ENCODE measurements at places on chromosomes 12 and 14. TPM values are rescaled to one million over a fixed set of nuclear protein-coding genes. Genes with fewer than 3 reads are reported as not detected.

The PGF gene
- total RNA-seq, result 8.6 TPM

The FZD10 gene
- 2.4 TPM for total RNA-seq

The PMEL gene
- 3.6 TPM for total RNA-seq

The IL31 gene
- total RNA-seq, result not detected

The A2M gene
- 4.3 TPM for total RNA-seq

The LIN7A gene
- total RNA-seq, result 9.0 TPM

The MAP1LC3B2 gene
- 7.1 TPM for total RNA-seq

The ULK1 gene
- total RNA-seq, result 104 TPM

The LMNTD1 gene
- total RNA-seq, result not detected

The TEX22 gene
- total RNA-seq, result 4.5 TPM

The ACTR10 gene
- total RNA-seq, result 62.2 TPM

The MFAP5 gene
- 1.8 TPM for total RNA-seq

The PRB2 gene
- total RNA-seq, result not detected

DNA sequence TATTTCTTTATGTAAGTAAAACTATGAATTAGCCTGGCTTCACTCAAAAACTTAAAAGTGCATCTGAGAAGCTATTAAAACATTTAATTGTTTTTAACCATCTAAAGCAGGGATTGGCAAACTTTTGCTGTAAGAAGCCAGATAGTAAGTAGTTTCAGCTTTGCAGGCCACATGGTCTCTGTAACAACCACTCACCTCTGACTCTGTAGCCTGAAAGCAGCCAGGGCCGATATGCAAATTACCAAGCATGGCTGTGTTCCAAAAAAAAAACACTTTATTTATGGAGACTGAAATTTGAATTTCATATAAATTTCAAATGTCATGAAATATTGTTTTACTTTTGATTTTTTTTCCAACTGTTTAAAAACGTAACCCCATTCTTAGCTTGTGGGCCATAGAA lies 95.3 kb downstream of the CIT start:
- H3K36me3 ChIP-seq, result peaks cover 23% of the 10 kb centered on the region
- no peak for DNase-seq
- no peak overlapping the region for H3K27ac ChIP-seq
- no peaks in the 10 kb centered on the region for H3K27me3 ChIP-seq

DNA sequence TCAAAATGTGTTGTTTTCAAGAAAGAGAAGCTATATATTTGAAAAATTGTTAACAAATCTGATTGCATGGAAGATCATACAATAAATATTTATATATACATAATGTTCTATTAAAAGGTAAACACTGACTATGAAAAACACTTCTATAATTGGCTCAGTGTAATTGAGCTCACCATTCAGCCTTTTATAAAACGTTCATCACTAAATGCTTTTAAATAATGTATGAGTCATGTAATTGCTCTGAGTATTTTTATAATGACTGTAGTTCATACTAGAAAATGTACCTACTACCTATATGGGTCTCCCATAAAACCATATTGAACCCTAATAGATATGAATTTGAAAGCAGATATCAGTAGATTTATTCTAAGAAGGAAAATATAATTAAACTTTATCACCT lies 240.4 kb upstream of the MGAT4C start:
- no peaks in the 10 kb centered on the region for H3K27me3 ChIP-seq
- no peak for DNase-seq
- no peaks in the 10 kb centered on the region for H3K4me1 ChIP-seq
- no peak overlapping the region for H3K4me3 ChIP-seq
- H3K27ac ChIP-seq, result no peak overlapping the region
- H3K36me3 ChIP-seq, result no peaks in the 10 kb centered on the region

- no peak overlapping the region for H3K27ac ChIP-seq
- no peak for DNase-seq
- no peaks in the 10 kb centered on the region for H3K4me1 ChIP-seq
- no peaks in the 10 kb centered on the region for H3K36me3 ChIP-seq
- H3K27me3 ChIP-seq, result peaks cover 16% of the 10 kb centered on the region
Observed at GRCh38 chr14:38409071-38409705, 153.3 kb upstream of the CLEC14A start.

- no peaks in the 10 kb centered on the region for H3K27me3 ChIP-seq
- no peak overlapping the region for H3K27ac ChIP-seq
- H3K36me3 ChIP-seq, result peaks cover 38% of the 10 kb centered on the region
- H3K4me1 ChIP-seq, result peaks cover 5% of the 10 kb centered on the region
- no peak overlapping the region for H3K4me3 ChIP-seq
Observed at GRCh38 chr12:45315462-45315861, 99.6 kb downstream of the ANO6 start.

- H3K4me3 ChIP-seq, result no peak overlapping the region
- H3K27ac ChIP-seq, result no peak overlapping the region
- H3K4me1 ChIP-seq, result peaks cover 21% of the 10 kb centered on the region
- peak; percentile 33 for DNase-seq
- H3K36me3 ChIP-seq, result no peaks in the 10 kb centered on the region
- H3K27me3 ChIP-seq, result peaks cover 23% of the 10 kb centered on the region
Observed at GRCh38 chr14:101078892-101079221, 175.3 kb upstream of the RTL1 start.

- H3K27me3 ChIP-seq, result peaks cover 96% of the 10 kb centered on the region
- DNase-seq, result no peak
- H3K36me3 ChIP-seq, result peaks cover 3% of the 10 kb centered on the region
- H3K4me1 ChIP-seq, result peaks cover 34% of the 10 kb centered on the region
Observed at GRCh38 chr12:54004841-54005530, 3.8 kb upstream of the HOXC8 start.

DNA sequence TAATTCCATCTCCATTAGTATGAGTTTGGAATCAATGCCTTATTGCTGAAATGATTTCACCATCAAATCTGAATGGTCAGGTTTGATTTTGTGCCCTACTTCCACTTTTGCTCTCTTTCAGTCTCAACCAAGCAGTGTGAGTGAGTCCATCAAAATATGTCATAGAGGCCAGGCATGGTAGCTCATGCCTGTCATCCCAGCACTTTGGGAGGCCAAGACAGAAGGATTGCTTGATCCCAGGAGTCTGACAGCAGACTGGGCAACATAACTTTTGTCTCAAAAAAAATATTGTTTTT lies 22.0 kb upstream of the HSP90B1 start:
- H3K27ac ChIP-seq, result no peak overlapping the region
- DNase-seq, result no peak
- no peak overlapping the region for H3K4me3 ChIP-seq
- H3K4me1 ChIP-seq, result peaks cover 15% of the 10 kb centered on the region
- H3K27me3 ChIP-seq, result peaks cover 8% of the 10 kb centered on the region

GRCh38 chr14:81137316-81137715 lies 83.4 kb downstream of the GTF2A1 start:
- no peaks in the 10 kb centered on the region for H3K36me3 ChIP-seq
- no peak overlapping the region for H3K27ac ChIP-seq
- H3K4me1 ChIP-seq, result no peaks in the 10 kb centered on the region
- DNase-seq, result no peak
- no peak overlapping the region for H3K4me3 ChIP-seq
- peaks cover 7% of the 10 kb centered on the region for H3K27me3 ChIP-seq

- no peaks in the 10 kb centered on the region for H3K27me3 ChIP-seq
- no peak for DNase-seq
- no peak overlapping the region for H3K4me3 ChIP-seq
Observed at GRCh38 chr12:42868291-42868690, 278.7 kb upstream of the PRICKLE1 start.

- DNase-seq, result no peak
- no peaks in the 10 kb centered on the region for H3K4me1 ChIP-seq
- no peaks in the 10 kb centered on the region for H3K27me3 ChIP-seq
- no peak overlapping the region for H3K27ac ChIP-seq
- no peak overlapping the region for H3K4me3 ChIP-seq
- no peaks in the 10 kb centered on the region for H3K36me3 ChIP-seq
Observed at GRCh38 chr12:38386205-38386985, 69.8 kb downstream of the ALG10B start.

- H3K4me1 ChIP-seq, result peaks cover 36% of the 10 kb centered on the region
- no peak overlapping the region for H3K4me3 ChIP-seq
- no peaks in the 10 kb centered on the region for H3K27me3 ChIP-seq
- DNase-seq, result no peak
- peak overlapping the region; percentile 65 for H3K27ac ChIP-seq
- no peaks in the 10 kb centered on the region for H3K36me3 ChIP-seq
Observed at GRCh38 chr14:23933742-23934128, 19.8 kb upstream of the DHRS4 start.

DNA sequence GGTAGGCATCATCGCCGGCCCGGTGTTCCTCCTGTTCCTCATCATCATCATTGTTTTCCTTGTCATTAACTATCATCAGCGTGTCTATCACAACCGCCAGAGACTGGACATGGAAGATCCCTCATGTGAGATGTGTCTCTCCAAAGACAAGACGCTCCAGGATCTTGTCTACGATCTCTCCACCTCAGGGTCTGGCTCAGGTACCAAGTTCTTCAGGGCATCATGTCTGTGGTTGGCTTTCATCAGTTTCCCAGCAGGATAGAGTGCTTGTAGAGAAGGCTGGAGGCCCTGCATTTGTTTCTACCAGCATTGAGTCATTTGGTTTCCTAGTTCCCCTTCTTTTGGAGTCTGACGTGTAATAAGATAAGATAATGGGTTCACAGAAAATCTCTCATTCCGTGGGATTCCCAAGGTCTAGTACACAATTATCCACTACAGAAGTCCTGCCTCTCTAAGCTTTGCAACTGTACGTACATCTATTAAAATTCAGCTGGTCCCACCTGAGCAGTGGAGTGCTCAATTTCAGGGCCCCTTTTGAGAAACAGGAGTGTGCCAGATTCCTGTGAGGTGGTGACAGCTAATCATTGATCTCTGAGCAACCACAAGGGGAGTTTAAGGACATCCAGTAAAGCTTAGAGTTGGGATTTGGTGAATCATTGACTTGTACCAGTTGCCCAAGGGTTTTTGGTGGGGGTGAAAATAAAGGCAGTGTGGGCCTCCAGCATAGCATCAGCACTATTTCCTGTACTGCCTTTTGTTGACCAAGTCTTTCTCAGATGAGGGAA lies 25.1 kb downstream of the ACVR1B start:
- no peak overlapping the region for H3K27ac ChIP-seq
- no peak overlapping the region for H3K4me3 ChIP-seq
- no peaks in the 10 kb centered on the region for H3K27me3 ChIP-seq
- H3K36me3 ChIP-seq, result peaks cover 32% of the 10 kb centered on the region
- H3K4me1 ChIP-seq, result peaks cover 17% of the 10 kb centered on the region
- no peak for DNase-seq

- DNase-seq, result no peak
- peaks cover 24% of the 10 kb centered on the region for H3K4me1 ChIP-seq
- H3K27me3 ChIP-seq, result peaks cover 73% of the 10 kb centered on the region
- no peaks in the 10 kb centered on the region for H3K36me3 ChIP-seq
- no peak overlapping the region for H3K4me3 ChIP-seq
Observed at GRCh38 chr14:26389646-26390508, 208.0 kb downstream of the NOVA1 start.

DNA sequence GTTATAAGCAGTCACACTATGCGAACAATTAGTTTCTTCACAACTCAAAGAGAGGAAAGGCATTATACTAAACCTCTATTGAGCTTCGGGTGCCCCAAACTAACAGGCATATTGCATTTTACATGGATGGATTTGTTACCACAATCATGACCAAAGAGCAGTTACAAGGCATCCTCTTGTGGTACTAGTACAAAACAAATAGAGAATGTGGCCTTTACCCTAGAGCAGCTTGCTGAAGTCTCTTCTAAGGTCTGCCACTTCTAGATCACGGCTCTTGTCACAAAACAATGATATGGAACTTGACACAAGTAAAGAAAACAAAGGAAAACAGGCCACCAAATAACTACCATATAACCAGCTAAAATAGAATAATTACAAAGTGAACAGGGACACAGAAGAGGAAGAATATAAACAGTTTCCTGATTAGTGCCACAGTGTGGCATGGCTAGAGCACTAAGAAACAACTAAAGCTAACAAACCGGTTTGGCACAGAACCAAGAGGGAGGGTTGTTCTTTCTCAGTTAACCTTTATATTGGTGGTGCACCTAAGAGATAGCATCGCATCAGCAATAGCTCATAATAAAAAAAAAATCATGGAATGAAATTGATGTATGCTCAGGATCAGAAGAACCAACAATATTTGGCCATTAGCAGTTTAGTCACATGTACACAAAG lies 209.7 kb upstream of the ATP2B1 start:
- no peak for DNase-seq
- peak overlapping the region; percentile 70 for H3K27ac ChIP-seq
- H3K4me3 ChIP-seq, result no peak overlapping the region
- no peaks in the 10 kb centered on the region for H3K36me3 ChIP-seq

GRCh38 chr12:28374556-28374955 lies 184.3 kb downstream of the CCDC91 start:
- peaks cover 10% of the 10 kb centered on the region for H3K4me1 ChIP-seq
- DNase-seq, result no peak

- H3K36me3 ChIP-seq, result peaks cover 28% of the 10 kb centered on the region
- H3K27me3 ChIP-seq, result no peaks in the 10 kb centered on the region
- H3K4me3 ChIP-seq, result no peak overlapping the region
- no peak overlapping the region for H3K27ac ChIP-seq
- no peak for DNase-seq
- peaks cover 3% of the 10 kb centered on the region for H3K4me1 ChIP-seq
Observed at GRCh38 chr14:101858791-101859537, 97.5 kb downstream of the PPP2R5C start.

Data from mesothelial cell of epicardium (in vitro differentiated cells).